Cortex of kidney (tissue), 1 donor: ENCODE measurements at places on chromosomes 6 and 20.

- DNase-seq = no peak
Measured at GRCh38 chr6:81130969-81131368, 621.5 kb downstream of the TENT5A start.

DNA sequence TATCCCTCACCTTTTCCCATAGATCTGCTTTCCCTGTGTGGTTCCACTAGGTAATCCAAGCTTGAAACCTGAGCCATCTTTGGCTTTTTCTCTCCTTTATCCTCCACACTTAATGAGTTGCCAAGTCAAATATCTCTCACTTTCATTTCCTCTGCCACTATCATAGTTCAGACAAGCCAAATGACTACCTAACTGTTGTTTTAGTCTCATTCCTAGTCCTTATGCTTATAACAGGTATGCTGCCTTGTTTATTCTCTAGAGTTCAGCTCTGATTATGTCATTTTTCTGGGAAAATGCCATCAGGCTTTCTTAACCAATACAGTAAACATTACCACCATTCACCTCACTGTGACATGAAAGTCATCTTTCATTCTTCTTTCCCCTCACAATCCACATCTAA, 6.5 kb downstream of the EFHC1 start:
- DNase-seq = no peak

DNA sequence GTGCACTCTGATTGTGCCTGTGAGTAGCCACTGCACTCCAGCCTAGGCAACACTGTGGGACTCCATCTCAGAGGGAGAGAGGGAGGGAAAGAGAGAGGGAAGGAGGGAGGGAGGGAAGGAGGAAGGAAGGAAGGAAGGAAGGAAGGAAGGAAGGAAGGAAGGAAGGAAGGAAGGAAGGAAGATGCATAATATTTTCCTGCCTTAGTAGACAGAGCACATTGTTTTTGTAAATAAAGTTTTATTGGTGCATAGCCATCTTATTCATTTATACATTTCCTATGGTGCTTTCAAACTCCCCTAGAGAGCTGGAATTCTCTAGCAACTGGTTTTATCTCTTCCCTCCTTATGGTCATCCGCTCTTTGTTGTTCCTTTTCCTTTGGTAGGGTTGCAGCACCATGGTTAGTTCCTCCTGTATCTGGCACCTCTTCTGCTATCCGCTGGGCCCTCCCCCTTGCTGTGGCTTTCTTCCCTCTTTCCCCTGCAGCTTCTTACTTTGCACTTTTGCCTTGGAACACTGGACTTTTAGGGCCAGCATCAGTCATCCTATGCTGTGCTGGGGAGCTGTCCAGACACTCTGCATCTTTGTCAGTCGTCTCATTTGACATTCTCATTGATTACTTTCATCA, 20.2 kb downstream of the GPR6 start:
- DNase-seq = no peak

GRCh38 chr6:37354526-37355384, 972 bp downstream of the RNF8 start:
- no peak for DNase-seq

GRCh38 chr20:58797371-58798338, 53.0 kb downstream of the GNAS-AS1 start:
- DNase-seq = no peak

DNA sequence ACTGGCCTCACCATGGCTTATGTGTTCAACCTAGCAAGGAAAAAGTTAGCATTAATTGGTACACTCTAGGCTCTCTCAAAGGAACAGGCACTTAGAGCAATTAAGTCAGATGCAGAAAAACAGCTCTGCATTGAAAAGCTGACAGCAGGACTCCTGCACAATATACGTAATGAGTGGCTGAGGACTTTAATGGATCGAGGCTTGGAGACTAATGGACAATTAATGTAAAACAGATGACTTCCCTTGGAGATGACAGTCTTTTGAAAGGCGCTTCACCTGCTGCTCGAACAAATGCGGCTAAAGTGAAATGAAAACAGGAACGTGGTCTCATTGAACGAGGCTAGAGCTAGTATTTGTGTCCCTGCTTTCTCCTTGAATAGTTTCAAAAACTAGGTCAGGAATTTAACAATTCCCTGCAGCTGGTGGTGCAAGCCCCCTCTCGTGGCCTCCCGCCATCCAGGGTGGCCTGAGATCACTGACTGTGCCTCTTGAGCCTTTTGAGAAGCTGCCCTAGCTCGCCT, 137.1 kb downstream of the ELOVL4 start:
- no peak for DNase-seq

DNA sequence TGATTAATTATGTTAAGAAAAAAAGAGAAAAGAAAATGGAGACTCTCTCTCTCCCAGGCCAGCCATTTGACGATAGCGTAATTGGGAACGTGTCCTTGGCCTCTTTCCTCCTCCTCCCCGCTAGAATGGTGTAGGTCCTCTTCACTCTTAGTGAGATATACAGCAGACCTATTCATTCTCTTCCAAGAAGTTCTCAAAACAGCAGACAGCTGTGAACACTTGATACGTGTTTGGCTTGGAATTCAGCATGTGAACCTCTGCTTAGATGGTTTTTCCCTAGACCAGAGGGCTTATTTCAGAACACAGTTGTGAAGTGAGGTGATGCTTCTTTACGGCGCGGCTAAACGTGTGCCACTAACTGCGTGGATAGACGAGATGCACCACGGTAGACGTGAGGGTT, 32.6 kb upstream of the TULP4 start:
- DNase-seq = no peak

- DNase-seq = no peak
Measured at GRCh38 chr6:106736502-106736901, 107.1 kb downstream of the QRSL1 start.

GRCh38 chr6:54112151-54112650, 958 bp downstream of the MLIP start:
- DNase-seq = no peak

GRCh38 chr6:131290955-131291354, 155.7 kb downstream of the AKAP7 start:
- DNase-seq = no peak

GRCh38 chr6:110547266-110547964, 71.0 kb upstream of the SLC22A16 start:
- no peak for DNase-seq

DNA sequence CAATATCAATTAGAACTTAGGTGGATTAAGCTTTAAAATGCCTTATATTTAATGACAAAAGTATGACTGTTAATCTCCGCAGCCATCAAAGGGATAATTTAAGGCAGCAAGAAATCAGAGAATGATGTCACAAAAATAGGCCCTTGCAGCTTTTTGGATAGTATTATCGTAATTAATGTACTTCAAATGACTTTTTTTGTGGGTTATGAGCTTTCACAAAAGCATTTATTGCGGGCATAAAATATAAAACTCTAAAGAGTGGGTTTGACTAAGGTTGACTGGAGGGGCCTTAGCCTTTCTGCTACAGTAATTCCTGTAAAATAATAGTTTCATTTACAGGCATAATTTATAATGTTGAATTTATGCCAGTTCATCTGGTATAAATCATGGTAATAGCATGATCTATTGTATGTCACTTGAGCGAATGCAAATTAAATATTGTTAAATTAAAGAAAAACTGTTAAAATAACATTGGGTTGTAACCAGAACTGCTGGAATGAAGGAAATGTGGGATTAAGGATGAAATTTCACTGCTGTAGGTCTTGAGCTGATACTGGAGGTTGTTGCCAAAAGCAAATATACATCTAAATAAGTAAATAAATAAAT, 78.5 kb upstream of the ZFP64 start:
- DNase-seq = no peak
